ENCODE measurements at places on chromosomes 13 and 19. TPM values are rescaled to one million over a fixed set of nuclear protein-coding genes. Genes with fewer than 3 reads are reported as not detected.

GRCh38 chr19:42281146-42281826 is 12.2 kb downstream of the CIC start:
- H3K4me1 ChIP-seq: peaks cover 68% of the 10 kb centered on the region
- H3K36me3 ChIP-seq: peaks cover 5% of the 10 kb centered on the region
- DNase-seq: no peak
- no peaks in the 10 kb centered on the region for H3K27me3 ChIP-seq
- peak overlapping the region; percentile 83 for H3K27ac ChIP-seq

DNA sequence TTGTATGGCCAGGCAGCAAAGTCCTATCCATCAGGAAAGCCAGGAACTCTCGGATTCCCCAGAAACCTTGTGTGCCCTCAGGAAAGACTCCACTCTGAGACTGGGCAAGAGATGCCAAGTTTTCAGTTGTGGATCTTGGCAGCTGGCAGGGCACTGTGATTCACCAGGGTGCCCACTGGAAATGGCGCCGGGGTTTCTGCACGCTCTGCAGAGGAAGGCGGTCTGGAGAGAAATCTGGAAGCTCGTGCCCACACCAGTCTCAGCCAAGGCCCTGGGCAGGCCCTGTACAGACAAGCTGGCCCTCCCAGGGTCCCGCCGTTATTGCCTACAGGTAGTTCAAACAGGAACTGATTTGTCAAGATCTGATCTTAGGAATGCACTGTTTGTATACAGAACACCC is 4.9 kb downstream of the NAPA start:
- no peak overlapping the region for H3K27ac ChIP-seq
- no peaks in the 10 kb centered on the region for H3K27me3 ChIP-seq
- H3K4me3 ChIP-seq: no peak overlapping the region
- peaks cover 20% of the 10 kb centered on the region for H3K36me3 ChIP-seq
- peaks cover 50% of the 10 kb centered on the region for H3K4me1 ChIP-seq

- no peak for DNase-seq
- H3K4me3 ChIP-seq: no peak overlapping the region
- no peaks in the 10 kb centered on the region for H3K27me3 ChIP-seq
- no peaks in the 10 kb centered on the region for H3K4me1 ChIP-seq
- no peak overlapping the region for H3K27ac ChIP-seq
- no peaks in the 10 kb centered on the region for H3K36me3 ChIP-seq
Observed at GRCh38 chr13:90154311-90154960, 1193.1 kb upstream of the MIR17HG start.

The SERPINE3 gene
- polyA plus RNA-seq: 0.66 TPM

- no peak overlapping the region for H3K4me3 ChIP-seq
- H3K27ac ChIP-seq: no peak overlapping the region
- no peaks in the 10 kb centered on the region for H3K36me3 ChIP-seq
- no peaks in the 10 kb centered on the region for H3K27me3 ChIP-seq
- no peak for DNase-seq
- no peaks in the 10 kb centered on the region for H3K4me1 ChIP-seq
Observed at GRCh38 chr13:74979703-74980102, 502.3 kb downstream of the TBC1D4 start.
